ENCODE measurements at places on chromosomes 7 and 10. TPM values are rescaled to one million over a fixed set of nuclear protein-coding genes. Genes with fewer than 3 reads are reported as not detected.

DNA sequence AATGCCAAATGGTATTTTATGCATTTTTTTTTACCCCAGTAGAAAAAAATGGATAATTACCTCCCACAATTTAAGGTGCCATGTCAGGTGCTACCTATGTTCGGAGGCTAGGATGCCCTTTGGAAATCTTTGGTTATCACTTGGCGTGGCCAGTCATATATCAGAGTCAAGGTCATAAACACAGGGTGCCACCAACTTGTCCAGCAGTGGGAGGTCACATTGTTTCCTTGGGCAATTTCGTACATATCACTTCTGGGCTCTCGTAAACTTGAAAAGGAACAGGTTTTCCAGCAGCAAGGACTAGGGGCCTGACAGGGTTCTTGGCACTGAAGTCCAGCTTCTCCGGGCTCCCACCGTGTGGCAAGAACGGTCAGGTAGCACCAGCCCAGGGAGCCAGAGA, 48.0 kb upstream of the BHLHA15 start:
- DNase-seq, result no peak

- no peak for DNase-seq
Measured at GRCh38 chr10:49297818-49298670, 926 bp upstream of the C10orf71 start.

The KNDC1 gene
- total RNA-seq, result 1.7 TPM

- no peak for DNase-seq
Measured at GRCh38 chr10:61128196-61128595, 184.2 kb upstream of the RHOBTB1 start.

The LAMB4 gene
- total RNA-seq, result 2.0 TPM

GRCh38 chr10:116589926-116590325, 833 bp upstream of the PNLIPRP1 start:
- DNase-seq, result no peak

The TBL2 gene
- total RNA-seq, result 61.9 TPM
